COLO829 (cell line): ENCODE measurements at places on chromosomes 1 and 21.

DNA sequence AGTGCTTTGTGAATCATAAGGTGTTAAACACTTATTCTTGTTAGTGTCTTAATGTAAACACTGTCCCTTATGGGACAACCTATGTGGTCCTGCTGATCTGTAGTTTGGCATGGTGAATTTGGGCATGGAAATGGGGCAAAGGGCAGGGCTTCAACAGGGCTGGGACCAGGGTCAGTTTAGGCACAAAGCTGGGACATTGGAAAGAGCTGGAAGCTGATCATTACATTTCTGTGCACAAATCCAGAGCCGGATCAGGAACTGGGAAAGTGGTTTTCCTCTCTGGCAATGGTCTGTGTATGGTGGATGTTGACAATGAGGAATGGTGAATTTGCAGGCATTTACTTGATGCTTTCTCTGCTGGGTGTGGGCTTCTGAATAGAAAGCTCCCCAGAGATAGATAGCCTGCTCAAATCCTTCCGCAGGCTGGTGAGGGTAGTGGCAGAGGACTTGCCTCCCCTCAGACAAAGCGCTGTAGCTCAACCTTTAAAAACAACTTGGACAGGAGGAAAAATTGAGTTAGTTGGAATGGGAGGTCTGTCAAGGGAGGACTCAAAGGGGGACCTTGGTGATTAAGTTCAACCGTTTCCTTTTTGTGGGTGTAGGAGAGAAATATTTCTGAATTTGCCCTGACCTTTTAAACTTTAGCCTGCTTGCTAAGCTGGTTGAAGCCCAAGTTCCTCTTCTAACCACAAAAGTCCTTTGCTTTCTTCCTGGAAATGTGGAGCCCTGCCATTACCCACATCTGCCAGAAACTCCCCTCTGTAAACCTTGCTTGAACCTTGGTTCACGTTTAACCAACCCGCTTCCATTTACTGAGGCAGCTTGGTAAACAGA is 35.3 kb downstream of the HLX start:
- DNase-seq = no peak

DNA sequence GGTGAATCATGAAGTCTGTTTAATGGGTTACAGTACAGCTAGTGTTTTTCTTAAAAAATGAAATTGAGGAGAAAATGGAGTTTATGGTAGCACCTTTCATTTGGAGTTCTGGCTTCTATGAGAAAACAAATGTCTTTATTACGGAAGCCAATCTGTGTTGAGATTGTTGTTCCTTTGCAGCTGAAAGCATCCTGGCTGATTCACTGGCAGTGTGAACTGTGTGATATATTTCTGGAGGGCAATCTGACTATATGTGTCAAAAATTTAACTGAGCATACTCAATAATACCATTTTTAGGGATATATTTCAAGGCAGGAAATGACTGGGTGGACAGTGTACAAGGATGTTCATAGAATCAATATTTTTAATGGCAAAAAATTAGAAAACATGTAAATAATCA is 46.6 kb upstream of the LYST start:
- no peak for DNase-seq

GRCh38 chr1:203422656-203423055 is 53.0 kb upstream of the PRELP start:
- DNase-seq = no peak

- no peak for DNase-seq
These were observed 51.0 kb downstream of the RAB3GAP2 start for GRCh38 chr1:220221269-220221668.
